Smooth muscle cell of the coronary artery (primary cell): ENCODE measurements at places on chromosomes 4 and X. TPM values are rescaled to one million over a fixed set of nuclear protein-coding genes. Genes with fewer than 3 reads are reported as not detected.

The ARX gene
- not detected in 2 replicates for total RNA-seq

The ZNF674 gene
- 5.0 and 8.3 TPM in 2 replicates for total RNA-seq

The CDX4 gene
- not detected in 2 replicates for total RNA-seq

The NLRP2B gene
- not detected in 2 replicates for total RNA-seq

The SPANXN3 gene
- total RNA-seq: not detected in 2 replicates

The PPEF2 gene
- not detected in 2 replicates for total RNA-seq

The ARFIP1 gene
- total RNA-seq: 23.5 and 37.6 TPM in 2 replicates

The DCAF12L1 gene
- not detected in 2 replicates for total RNA-seq

The STBD1 gene
- 2.5 and 4.5 TPM in 2 replicates for total RNA-seq

The SLC2A9 gene
- 0.75 and 4.0 TPM in 2 replicates for total RNA-seq

The SOD3 gene
- 5.8 and 66.9 TPM in 2 replicates for total RNA-seq

The SPANXA2 gene
- not detected in 2 replicates for total RNA-seq

The TCEAL5 gene
- not detected in 2 replicates for total RNA-seq

The CXCL1 gene
- total RNA-seq: 9.9 and 26.6 TPM in 2 replicates

The IL3RA gene
- total RNA-seq: not detected in 2 replicates

The EVC2 gene
- total RNA-seq: 10.7 and 23.6 TPM in 2 replicates
